ENCODE measurements at places on chromosomes 3 and 15.

GRCh38 chr3:148372206-148372875, 325.4 kb upstream of the AGTR1 start:
- no peak for DNase-seq

DNA sequence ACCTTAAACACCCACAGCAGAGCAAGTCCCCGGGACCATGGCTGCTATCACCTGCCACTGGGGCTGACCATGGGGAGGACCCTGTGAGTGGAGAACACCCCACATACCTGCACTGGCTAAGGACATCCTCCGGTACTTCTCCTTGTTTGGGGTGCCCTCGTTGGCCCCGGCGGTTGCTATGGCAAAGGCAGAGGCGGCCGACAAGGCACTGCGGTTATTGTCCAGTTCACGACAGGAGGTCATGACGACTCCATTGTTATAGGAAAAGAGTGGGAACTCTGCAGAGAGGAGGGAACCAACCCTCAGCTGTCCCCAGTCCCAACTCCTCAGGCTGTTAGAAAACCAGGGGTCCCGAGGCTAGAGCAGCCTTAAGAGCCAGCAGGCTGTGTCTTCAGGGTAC, 54.8 kb upstream of the CTSH start:
- no peak for DNase-seq

DNA sequence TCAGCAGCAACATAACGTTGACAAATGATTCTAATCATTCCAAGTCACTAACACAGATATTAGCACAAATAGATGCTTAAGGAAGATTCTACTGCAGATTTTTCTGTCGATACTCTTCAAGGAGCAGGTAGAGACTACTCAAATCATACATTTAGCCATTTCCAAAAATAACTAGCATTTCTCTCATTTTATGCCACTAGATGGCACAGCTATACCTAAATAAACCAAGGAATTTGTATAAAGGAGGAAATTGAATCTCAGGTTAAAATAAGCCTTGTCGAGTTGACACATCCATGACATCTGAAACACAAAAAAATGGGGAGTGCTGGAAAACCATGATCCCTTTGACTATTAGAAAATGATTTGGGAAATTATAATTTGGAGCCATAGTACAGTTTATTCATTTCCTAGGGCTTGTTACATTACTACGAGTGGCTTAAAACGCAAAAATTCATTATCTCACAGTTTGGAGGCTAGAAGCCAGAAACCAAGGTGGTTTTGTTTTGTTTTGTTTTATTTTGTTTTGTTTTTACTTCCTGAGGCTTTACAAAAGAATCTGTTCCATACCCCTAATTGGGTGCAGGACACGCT, 59.5 kb upstream of the STRIT1 start:
- no peak for DNase-seq

DNA sequence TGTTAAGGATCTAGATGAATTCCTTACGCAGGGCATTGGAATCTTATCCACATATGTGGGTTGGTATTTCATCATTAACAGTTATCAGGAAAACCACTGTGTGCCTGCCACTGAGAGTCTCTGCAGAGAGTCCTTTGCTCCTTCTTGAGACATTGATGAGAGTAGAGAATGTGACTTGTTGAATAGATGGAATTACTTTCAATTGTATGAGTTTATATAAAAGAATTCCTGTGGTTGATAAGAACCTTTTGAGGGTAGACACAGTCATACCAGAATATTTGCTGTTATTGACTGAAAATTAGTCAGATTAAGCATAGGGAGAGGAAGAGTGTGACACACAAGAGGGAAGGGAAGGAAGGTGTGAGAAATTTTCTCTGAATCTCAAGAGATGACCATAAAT, 30.8 kb downstream of the ARHGEF26 start:
- DNase-seq: no peak

DNA sequence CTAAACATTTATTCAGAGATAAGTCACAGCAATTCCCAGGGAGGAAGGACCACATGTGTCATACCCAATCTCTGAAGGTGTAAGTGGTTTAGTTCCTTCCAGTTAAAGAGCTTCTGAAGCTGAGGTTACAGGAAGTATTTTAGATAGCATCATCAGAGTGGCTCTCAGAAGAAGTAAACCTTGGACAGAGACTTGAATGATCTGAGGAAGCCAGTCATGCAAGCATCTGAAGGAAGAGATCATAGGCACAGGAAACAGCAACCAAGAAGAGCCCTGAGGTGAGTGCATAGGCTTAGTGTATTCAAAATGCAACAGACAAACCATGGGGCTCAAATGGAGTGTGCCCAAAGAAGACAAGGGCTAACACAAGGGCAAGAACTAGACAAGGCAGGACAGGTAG, 210.3 kb downstream of the ULK4 start:
- no peak for DNase-seq

DNA sequence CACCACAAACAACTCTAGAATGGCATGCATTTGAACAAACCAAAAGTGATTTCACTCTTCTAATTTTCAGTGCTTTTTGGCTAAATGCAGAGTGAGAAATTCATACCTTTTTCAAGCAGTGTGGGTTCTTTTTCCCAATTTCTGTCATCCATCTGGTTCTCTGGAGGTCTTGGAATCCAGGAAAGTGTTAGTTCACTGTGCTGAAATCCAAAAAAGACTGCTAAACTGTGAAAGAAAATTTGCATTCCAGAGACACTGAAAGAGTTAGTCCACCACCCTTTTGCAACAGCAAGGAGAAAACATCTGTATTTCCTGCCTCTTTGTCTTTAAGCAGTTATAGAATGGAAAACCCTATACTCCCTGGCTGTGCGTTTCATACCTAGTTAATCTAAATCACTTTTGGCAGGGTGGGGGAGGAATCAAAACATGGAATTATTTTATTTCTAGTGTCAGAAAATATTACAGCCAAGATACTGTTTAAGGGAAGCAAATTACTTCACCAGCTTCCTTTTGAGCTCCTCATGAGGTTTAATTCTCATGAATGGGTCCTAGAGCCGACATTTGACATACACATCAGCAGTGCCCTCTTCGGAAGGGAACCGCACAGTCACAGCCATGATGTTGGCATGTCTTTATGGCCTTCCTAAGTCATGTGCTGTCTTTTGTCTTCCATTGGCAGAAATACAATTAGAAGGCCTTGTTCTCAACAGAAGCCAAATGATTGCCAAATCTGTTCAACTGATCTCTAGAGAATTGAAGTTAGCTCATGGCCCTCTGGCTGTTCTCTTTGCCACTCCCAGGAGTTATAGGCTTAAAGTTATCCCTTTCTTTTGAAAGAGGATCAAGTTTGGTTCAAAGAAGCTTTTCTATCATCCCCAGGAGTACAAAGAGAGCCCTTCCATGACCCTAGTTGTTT, 317.7 kb upstream of the TPRG1 start:
- DNase-seq: no peak

DNA sequence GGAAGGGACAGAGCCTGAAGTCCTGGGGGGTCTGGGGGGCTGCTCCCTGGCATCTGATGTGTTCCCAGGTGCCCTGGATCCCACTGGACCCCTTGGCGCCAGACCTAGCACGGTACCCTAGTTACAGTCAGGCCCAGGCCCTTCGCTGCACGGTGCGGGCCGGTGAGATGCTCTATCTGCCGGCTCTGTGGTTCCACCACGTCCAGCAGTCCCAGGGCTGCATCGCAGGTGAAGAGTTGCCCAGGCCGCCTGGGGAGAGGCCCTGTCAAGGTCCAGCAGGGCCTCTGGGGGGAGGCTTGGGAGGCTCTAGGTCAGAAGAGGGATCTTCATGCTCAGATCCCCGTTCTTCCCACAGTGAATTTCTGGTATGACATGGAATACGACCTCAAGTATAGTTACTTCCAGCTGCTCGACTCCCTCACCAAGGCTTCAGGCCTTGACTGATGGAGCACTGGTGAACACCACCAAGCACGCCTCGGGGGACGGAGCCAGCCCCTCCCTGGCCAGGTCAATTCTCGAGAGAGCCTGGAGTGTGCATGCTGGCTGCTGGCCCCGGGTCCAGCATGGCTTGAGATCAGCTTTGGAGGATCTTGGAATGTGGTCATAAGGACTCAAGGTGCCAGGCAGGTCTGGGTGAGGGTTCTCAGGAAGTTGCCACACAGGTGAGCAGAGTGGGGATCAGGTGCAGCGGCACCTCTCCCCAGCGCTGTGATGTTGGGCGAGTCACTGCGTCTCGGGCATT, 1.8 kb upstream of the PLA2G4B start:
- DNase-seq: no peak

GRCh38 chr15:85742186-85742821, 52.4 kb downstream of the KLHL25 start:
- DNase-seq: no peak

GRCh38 chr3:144051211-144051610, 79.6 kb downstream of the DIPK2A start:
- DNase-seq: no peak

GRCh38 chr15:45224621-45225217, 27.3 kb upstream of the SLC28A2 start:
- no peak for DNase-seq

- no peak for DNase-seq
These were observed 59.0 kb downstream of the DPPA2 start for GRCh38 chr3:109257269-109257668.

- DNase-seq: no peak
These were observed 45.0 kb upstream of the ADCY5 start for GRCh38 chr3:123493912-123494311.

DNA sequence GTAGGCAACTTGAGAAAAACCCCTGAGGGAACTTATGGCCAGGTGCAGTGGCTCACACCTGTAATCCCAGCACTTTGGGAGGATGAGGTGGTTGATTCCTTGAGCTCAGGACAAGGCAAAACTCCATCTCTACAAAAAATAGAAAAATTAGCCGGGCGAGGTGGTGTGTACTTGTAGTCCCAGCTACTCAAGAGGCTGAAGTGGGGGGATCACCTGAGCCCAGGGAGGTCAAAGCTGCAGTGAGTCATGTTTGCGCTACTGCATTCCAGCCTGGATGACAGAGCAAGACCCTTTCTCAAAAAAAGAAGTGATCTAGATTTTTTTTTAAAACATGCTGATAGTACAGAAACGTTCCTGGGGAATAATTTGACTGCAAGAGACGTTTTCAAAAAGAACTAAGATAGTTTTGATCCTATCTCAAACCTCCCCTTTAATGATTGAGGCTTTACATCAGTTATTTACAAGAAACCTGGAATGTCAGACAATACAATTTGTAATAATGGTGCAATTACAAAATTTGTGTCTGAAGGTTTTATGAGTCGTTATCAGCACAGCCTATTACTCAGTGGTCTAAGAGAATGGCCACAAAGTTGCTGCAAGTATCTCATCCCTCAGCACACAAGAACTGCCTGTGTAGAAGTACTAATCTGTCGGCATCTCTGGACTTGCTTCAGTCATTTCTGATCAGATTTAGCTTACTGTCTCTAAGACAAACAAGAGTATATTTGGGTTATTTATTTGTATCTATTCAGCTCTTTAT, 32.2 kb upstream of the KLHL25 start:
- no peak for DNase-seq

DNA sequence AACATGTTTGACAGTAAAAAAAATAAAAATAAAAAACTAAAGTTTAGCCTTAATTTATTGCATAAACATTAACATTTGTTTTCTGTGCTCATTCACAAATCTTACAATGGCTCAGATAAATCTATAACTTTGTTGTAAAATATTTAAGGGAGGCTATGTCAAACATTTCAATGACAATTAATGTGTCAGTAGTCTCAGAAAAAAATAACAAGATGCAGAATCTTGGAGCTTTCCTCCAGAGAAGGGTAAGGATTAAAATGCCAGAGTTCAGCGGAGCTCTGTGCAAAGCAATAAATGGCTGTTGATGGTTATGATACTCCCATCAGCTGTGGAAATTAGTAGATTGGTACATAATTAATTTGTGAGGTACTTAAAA, 20.0 kb upstream of the CAPN7 start:
- DNase-seq: no peak

DNA sequence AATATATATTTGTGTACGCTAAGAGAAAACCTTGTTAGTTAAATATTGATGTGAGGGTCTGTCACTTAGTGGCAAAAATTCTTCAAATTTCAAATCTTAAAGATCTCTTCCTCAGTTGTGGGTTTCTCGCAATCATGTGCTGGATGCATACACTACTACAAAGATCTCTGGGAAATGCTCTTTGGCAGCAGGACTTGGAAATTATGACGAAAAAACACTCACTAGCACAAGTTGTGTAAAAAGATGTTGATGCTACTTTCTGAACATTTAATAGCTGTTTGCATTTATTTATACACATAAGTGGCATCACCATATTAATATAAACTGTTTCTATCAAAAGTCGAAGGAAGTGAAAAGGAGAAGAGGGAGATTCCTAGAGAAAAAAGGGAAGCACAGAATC, 10.8 kb upstream of the NANOGP8 start:
- no peak for DNase-seq

- DNase-seq: no peak
These were observed 16.9 kb downstream of the FAM98B start for GRCh38 chr15:38470816-38471215.

DNA sequence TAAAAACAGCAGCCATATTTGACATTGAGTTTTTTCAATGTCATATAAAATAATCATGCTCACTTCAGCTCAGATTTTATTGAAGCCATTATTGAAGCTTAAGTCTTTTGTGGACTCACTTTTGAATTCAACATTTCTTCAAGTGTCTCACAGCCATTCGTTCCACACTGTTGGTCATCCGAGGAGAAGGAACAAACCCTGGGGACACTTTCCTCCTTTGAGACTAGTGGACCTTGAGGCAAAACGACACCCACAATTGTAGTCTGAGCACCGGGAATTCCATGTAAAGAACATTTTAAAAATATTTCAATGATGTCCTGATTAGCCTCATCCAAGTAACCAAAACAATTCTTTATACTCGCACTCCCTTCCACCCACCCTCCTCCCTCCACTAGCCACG, 174.7 kb downstream of the CD47 start:
- no peak for DNase-seq

DNA sequence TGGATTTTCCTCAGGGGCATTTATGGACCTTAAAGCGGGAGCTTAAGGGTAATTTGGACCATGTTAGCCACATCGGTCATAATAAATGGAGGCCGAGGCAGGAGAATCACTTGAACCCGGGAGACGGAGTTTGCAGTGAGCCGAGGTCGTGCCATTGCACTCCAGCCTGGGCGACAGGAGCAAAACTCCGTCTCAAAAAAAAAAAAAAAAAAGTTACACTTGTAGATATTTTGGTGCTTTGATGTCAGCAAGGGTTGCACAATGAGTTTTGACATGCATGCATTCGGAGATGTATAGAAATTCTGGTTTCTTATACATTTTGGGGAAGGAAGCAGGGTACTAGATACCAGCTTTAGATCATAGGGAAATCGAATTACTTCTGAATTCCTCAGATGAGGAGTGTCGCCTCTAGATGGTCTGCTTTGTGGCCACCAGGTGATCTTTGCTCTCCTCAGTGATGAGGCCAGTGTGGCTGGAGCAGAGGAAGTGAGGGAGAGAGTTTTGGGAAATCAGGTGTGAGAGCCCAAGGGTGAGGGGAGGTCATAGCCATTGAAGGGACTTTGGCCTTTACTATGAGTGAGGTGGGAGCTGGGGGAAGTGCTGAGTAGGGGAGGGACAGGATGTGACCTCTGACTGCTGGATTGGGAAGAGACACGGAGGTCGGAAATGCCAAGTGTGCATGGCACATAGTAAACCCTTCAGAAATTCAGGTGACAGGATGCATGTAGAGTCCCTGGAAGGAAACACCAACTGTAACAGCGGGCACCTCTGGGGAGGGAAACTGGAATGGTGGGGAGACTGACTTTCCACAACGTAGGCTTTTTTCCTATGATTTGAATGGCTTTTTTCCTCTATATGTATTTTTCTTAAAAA, 8.4 kb upstream of the RBSN start:
- no peak for DNase-seq

- no peak for DNase-seq
These were observed 550.8 kb downstream of the DIPK2A start for GRCh38 chr3:144522456-144522855.

GRCh38 chr3:118842147-118842863, 192.3 kb downstream of the IGSF11 start:
- no peak for DNase-seq

GRCh38 chr3:95752199-95752598, 1062.2 kb upstream of the EPHA6 start:
- no peak for DNase-seq
